ENCODE measurements at places on chromosomes 5 and 9.

GRCh38 chr9:16069671-16070454 is 517.0 kb downstream of the CCDC171 start:
- no peak for DNase-seq

DNA sequence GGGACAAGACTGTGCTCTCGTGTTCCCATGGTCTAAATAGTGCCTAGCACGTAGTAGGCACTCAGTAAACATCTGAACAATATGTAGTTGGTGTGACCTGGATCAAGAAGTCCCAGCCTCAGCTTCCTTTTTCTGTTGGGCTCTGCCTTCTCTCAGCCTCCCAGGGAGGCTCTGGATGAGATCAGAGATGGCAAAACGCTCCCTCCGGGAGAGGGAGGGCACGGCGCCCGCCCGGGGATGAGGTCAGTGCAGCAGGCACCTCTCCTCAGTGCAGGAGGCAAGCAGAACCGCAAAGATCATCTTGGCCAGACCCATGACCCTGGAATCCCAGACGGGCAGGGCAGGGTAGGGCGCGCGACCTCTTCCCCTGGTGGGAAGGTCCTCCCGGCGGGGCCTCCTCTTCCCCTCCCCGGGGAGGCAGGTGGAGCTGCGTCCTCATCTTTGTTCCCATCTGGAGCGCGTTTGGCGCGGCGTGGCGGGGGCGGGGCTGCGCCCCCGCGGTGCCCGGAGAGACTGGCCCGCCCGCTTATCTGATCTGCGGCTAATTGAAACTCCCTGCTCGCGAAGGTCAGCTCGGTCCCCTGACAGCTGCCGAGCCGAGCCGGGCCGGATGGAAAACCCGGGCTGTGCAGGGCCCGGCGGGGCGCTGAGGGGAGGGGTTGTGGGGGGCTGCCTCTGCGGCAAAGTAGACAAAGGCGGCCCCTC is 60.9 kb downstream of the CXXC5 start:
- no peak for DNase-seq

GRCh38 chr9:131490514-131490913 is 12.2 kb upstream of the POMT1 start:
- DNase-seq = no peak

GRCh38 chr9:77569335-77569734 is 78.8 kb downstream of the GNA14 start:
- DNase-seq = no peak

DNA sequence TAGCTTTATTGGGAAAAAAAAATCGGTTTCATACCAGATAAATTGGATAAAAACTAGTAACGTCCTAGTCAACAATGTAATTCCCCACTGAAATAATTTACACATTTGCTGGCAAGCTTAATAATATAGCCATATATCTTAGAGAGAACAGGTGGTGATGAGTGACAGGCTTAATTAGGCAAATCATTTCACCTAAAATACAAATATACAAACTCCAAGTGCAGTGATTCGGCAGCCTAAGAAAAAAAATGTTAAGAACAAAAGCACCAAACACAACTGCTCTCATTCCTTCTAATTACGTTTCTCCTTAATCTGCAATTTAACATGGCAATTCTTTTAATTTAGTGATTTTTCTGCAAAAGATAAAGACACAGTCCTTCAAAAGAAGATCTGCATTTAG is 56.0 kb upstream of the SLC25A51 start:
- no peak for DNase-seq

DNA sequence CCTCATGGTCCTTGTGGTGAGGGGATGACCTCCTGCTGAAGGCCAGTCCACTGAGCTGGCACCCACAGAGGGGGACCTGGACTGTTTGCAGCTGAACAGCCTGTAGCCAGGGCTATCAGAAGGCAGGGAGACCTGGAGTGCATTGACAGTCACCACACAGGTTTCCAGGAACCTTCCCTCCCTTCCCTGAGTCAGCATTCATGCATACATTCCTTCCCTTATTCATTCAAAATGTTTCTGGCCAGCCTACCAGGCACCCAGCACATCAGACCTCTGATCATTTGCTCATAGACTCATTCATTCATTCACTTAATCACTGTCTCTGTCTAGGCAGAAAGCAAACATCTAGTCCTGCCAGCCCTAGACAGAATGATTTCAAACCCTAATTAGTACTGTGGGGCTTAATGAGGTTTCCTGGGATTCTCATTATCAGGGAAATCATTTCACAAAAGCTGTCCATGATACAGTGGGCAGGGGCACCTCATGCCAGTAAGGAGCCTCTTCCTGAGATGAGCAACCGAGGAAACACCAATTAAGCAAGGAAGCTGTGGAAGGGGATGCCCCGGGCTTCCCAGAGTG is 110.1 kb upstream of the PPP1R26 start:
- no peak for DNase-seq

DNA sequence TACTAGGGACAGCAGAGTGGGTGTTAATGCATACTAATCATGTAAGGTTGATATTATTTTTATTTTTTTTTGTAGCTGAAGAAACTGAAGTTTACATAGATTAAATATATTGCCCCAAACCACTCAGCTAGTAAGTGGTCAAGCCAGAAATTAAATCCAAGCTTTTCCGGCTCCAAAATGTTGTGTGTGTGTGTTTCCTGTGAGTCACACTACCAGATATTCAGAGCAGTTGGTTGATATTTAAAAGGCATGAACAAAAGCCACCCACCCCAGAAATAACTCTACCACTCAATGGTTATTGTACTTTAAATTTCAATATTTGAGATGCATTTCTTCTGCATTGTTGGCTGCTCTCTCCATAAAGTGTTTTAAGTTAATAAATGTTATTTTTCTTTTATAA is 29.5 kb downstream of the KCNN2 start:
- DNase-seq = no peak

GRCh38 chr9:82555431-82556051 is 507.4 kb downstream of the RASEF start:
- DNase-seq = no peak

DNA sequence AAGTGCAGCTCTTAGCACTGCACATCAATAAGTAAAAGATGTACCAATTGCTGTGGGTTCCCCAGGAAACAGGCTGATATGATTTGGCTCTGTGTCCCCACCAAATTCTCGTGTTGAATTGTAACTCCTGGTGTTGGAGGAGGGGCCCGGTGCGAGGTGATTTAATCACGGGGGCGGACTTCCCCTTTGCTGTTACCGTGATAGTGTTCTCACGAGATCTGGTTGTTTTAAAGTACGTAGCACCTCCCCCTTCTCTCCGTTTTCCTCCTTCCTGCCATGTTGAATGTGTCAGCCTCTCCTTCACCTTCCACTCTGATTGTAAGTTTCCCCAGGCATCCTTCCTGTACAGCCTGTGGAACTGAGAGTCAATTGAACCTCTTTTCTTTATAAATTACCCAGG is 93.2 kb upstream of the ACTBL2 start:
- DNase-seq = no peak
